Inflammatory macrophage treated with lipopolysaccharide for 1 hour (primary cell): ENCODE measurements at places on chromosomes 3 and 15.

DNA sequence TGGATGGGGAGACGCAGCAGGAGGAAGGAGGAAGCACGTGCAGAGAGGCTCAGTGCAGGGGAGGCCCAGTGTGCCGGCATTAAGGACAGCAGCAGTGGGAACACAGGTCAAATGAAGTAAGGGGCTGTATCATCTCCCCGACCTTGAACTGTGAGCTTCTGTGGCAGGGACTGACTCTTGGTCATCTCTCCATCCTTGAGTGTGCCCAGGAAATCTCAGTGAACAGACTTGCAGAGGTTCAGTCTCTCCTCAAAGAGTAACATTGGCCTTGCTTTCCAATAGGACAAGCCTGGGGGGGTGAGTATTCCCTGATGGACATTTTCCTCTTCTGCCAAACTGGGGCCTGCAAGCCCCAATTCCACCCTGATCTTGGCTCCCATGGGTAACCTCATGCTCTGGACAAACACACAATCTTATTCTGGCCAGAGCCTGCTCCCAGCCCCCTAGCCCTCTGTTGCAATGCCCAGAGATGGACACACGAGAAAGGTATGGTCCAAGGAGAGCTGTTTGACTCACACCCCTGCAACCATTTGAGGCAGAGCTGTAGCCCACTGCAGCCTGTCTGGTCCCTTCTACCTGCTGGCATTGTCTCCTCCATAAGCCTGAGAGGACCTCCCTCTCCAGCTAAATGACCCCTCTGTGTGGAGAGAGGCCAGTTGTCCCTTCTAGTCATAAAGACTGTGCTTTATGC lies 50.9 kb downstream of the TLE3 start:
- no peak for DNase-seq

- peak; percentile 54 for DNase-seq
Observed at GRCh38 chr3:69433969-69434325, 48.1 kb upstream of the FRMD4B start.

- no peak for DNase-seq
Observed at GRCh38 chr3:69987833-69988232, 11.7 kb upstream of the SAMMSON start.

DNA sequence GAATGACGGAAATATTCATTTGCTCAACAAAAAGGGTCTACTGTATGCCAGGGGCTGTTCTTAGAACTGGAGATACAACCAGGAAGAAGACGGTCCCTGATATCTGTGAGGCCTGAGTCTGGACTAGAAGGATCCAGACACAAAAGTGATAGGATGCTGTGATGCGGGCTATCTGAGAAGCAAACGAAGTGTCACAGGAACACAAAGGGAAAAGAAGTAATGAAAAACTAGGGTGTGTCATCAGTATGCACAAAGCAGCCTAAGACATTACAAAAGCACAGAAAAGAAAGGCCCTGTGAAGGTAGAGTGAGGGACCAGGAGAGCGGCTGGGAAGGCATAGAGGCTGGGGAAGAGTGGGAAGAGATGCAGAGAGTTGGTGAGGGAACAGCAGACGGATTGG lies 63.3 kb upstream of the C3orf80 start:
- no peak for DNase-seq

GRCh38 chr3:45409921-45410320 lies 21.5 kb downstream of the LARS2 start:
- no peak for DNase-seq

DNA sequence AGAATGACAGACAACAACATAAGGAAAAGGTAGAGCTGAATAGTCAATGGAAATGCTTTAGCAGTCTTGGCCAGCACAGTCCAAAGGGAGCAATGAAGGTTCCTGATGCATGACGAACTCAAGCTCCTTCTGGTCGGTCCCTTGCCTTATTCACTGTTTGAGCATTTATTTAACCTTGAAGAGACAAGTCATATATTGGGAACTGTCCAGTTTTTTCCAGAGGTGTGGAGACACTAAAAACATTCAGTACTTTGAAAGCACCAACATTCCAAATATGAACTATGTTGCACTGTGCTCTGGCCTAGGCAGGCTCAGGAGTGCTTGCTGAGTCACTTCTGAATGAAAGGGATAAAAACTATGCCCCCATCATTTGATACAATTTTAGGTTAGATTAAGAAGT lies 384.8 kb downstream of the MECOM start:
- no peak for DNase-seq

DNA sequence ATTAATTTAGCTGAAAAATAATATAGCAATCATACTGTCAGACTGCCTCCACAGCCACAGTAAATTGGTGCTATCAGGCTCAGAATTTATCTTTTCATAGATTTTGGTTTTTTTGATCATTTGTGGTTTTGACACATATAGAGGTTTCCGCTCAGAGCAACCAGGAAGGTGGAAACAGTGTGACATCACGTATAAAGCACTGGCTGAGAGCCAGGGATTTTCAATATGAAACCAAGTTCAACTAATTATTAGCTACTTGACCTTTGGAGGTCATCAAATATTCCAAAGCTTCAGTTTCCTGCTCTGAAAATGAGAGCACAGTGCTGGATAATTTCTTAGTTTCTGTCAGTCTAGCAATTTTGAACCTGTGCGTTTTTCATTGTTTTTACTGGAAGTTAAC lies 433.8 kb upstream of the SUCLG2 start:
- no peak for DNase-seq

GRCh38 chr3:126304291-126304690 lies 52.9 kb downstream of the KLF15 start:
- DNase-seq, result no peak

DNA sequence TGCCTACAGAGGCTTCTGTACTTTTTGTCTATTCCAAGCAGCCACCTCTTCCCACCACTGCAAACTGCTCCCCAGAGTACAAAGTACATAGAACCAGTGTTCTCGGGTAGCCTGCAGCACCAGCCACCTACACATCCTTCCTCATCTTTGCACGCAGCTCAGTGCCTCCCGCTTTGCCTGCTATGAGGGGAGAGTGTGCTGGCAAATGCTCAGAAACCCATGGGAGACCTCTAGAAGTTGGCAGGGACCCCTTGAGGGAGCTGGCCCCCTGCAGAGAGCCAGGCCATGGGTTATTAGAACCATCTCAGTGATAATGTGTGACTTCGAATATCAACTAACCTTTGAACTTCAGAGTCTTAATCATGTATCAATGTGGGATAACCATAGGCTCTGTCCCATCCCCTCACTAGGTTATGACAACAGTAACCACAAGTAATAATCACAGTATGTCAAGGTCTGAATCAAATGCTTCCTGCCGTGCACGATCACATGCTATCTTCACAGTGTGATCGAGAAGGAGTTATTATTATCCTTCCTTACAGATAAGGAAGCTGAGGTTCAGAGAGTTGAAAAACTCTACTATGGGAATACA lies 22.8 kb upstream of the SMAD3 start:
- DNase-seq, result no peak

DNA sequence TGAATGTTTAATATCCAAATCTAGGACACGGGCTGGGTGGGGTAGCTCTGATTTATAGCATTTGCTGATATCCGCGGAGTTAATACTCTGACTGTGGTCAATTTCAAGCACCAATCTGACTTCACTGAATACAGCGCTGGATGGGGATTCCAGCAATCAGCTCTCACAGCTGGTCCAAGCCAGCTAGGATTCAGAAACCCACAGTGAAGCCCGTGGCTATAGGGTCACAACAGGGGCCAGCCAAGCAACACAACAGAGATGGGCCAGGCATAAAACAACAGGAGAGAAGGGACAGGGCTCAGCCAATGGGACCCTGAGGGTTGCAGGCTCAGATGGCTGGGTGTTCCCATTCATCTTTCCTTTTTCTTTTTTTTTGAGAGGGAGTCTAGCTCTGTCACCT lies 5.4 kb upstream of the LMAN1L start:
- DNase-seq, result no peak

DNA sequence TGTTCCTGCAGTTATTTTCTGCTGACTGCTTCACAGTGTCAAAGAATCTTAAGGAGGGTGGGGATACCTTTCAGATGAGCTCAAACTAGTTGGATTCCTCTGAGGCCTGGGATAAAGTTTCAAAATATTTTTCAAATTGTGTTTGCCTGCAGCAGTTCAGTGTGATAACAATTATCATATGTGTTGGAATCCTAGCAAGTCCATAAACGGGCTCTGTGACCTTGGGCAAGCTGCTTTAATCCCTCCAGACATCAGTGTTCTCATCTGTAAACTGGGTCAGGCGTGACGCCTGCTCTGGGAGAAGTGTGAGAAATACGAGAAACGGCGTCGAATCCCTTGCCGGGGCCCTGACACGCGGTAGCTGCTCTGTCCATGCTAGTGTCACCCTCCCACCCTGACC lies 153.5 kb downstream of the UACA start:
- DNase-seq, result no peak

GRCh38 chr3:101806491-101806890 lies 27.5 kb downstream of the NXPE3 start:
- DNase-seq, result no peak

DNA sequence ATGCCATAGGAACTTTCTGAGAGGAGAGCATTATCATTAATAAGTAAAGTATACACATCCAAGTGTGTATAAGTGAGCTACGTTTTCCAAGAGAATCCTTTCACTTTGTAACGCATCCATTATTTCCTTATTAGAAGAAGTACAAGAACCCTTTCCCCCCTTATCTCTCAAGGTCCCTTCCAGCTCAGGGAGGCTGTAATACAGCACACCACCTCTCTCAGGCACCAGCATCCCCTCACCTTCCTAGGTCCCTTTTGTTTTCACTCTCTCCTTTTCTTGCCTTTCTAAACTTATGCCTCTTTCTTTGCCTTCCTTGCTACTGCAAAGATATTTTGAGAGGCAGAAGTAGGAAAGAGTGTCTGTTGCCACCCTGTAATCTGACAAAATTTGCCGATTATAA lies 446.0 kb downstream of the GRM7 start:
- DNase-seq, result no peak

GRCh38 chr3:8768364-8769087 lies 887 bp downstream of the OXTR start:
- peak; percentile 45 for DNase-seq

- DNase-seq, result peak; percentile 35
Observed at GRCh38 chr3:18092726-18093125, 332.4 kb downstream of the SATB1 start.

DNA sequence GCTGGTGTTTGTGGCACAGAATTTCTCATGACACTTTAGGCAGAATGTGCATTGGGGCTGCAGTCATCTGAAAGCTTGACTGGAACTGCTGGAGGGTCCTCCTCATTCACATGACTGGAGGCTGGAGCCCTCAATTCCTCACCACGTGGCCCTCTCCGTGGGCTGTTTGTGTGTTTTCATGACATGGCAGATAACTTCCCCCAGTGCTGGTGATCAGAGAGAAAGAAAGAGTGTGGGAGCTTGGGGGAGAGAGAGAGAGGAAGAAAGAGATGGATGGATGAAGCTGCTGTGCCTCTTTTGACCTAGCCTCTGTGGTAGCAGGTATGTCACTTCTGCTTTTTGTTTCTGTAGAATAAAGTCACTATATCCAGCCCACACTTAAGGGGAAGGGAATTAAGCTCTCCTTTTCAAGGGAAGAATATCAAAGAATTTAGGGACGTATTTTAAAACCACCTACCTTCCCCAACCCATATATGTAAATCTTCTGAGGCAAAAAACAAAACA lies 169.6 kb upstream of the IL12A start:
- DNase-seq, result no peak

DNA sequence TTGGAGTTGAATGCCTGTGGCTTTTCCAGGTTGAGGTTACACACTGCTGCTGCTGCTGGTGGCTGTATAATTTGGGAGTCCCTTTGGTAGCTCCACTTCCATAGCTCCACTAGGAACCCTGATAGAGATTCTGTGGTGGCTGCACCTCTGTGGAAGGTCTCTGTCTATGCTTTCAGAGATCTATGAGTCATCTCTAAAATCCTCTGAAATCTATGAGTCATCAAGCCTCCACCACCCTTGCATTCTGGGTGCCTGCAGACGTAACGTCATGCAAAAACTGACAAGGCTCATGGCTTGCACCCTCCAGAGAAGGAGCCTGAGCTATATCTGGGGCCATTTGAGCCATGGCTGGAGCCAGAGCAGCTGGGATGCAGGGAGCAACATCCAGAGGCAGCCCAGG lies 1037.0 kb upstream of the CFAP20DC start:
- DNase-seq, result peak; percentile 26

- no peak for DNase-seq
Observed at GRCh38 chr3:76043746-76044145, 258.4 kb upstream of the ZNF717 start.

DNA sequence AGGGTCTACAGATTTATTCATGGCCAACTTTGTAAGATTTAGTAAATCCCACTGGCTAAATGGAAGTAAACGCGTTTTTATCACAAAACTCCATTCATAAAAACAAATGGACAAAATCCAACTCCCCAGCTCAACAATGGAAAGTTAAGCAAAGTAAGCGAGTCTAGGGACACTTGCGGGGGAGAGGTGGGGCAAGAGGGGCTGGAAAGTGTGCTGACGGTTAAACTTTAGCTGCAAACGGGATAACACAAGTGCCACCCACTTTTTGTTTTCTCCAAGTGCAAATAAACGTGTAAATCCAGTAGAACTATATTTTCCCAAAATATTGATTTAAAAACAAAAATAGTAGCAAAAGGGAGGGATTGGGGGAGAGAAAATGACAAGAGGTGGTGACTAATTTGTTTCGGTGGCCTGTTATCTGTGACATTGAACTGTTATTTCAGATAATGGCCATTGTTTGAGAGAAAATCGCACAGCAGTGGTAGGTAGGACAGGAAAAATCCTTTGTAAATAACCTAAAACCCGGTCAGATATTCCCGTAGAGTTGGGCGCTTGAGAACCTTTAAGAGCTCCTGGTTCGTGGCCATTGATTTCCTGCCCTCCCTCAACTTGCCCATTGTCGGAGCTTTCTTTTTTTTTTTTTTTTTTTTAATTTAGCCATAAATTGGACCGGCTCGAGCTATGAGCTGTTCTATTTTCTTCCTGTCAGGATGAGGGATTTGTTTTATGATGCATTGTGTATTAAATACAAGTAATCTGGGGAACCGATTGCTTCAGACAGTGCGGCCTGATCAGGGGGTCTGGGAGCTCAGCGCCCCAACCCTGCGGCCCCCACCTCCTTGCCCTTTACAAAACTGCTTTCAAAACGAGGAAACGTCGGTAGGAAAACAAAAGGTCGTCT lies 514.8 kb downstream of the MECOM start:
- no peak for DNase-seq

- DNase-seq, result peak; percentile 63
Observed at GRCh38 chr3:125316949-125317348, 58.2 kb downstream of the ZNF148 start.

GRCh38 chr3:106184540-106185457 lies 316.0 kb upstream of the CBLB start:
- no peak for DNase-seq

DNA sequence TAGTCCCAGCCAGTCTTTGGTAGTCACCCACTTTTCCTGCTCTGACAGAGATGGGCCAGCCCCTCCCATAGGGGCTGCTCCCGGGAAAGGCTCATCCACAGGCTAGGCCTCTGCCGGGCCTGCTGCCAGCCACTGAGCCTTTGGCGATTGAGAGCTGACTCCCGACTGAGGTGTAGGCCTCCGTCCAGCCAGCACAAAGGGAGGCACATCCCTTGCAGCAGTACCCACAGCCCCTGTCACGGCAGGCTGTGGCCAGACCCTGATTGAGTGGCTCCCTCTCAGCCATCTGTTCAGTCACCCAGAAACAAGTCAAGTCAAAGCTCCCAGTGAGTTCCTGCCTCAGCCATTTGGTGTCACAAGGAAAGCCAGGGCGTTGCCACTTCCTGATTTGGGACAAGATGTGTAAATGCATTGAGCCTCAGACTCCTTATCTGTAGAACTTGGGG lies 6.2 kb upstream of the PAK6 start:
- DNase-seq, result peak; percentile 63

- no peak for DNase-seq
Observed at GRCh38 chr3:41198526-41198925, 779 bp upstream of the CTNNB1 start.
